ENCODE measurements at places on chromosomes 1 and 21. TPM values are rescaled to one million over a fixed set of nuclear protein-coding genes. Genes with fewer than 3 reads are reported as not detected.

The MED8 gene
- total RNA-seq = 31.1 TPM

The PDIK1L gene
- 11.4 TPM for total RNA-seq

GRCh38 chr1:164699815-164700491 lies 141.0 kb downstream of the PBX1 start:
- H3K27me3 ChIP-seq = no peaks in the 10 kb centered on the region
- H3K4me1 ChIP-seq = no peaks in the 10 kb centered on the region
- H3K4me3 ChIP-seq = no peak overlapping the region
- no peaks in the 10 kb centered on the region for H3K36me3 ChIP-seq
- H3K27ac ChIP-seq = no peak overlapping the region

- no peaks in the 10 kb centered on the region for H3K4me1 ChIP-seq
- DNase-seq = no peak
- no peak overlapping the region for H3K4me3 ChIP-seq
- peaks cover 12% of the 10 kb centered on the region for H3K27me3 ChIP-seq
- no peaks in the 10 kb centered on the region for H3K36me3 ChIP-seq
- H3K27ac ChIP-seq = no peak overlapping the region
Measured at GRCh38 chr1:27203946-27204345, 30.5 kb upstream of the WDTC1 start.

- DNase-seq = no peak
- H3K4me1 ChIP-seq = no peaks in the 10 kb centered on the region
- H3K27me3 ChIP-seq = no peaks in the 10 kb centered on the region
- H3K4me3 ChIP-seq = no peak overlapping the region
- H3K36me3 ChIP-seq = no peaks in the 10 kb centered on the region
- no peak overlapping the region for H3K27ac ChIP-seq
Measured at GRCh38 chr1:239586128-239586527, 199.8 kb downstream of the CHRM3 start.

- H3K27me3 ChIP-seq = peaks cover 15% of the 10 kb centered on the region
- DNase-seq = no peak
- no peaks in the 10 kb centered on the region for H3K36me3 ChIP-seq
- no peak overlapping the region for H3K27ac ChIP-seq
Measured at GRCh38 chr1:240649733-240650721, 38.1 kb upstream of the GREM2 start.
